ENCODE measurements at places on chromosomes 5 and 9.

- no peak for DNase-seq
Observed at GRCh38 chr9:31799953-31800609, 584.4 kb upstream of the ACO1 start.

DNA sequence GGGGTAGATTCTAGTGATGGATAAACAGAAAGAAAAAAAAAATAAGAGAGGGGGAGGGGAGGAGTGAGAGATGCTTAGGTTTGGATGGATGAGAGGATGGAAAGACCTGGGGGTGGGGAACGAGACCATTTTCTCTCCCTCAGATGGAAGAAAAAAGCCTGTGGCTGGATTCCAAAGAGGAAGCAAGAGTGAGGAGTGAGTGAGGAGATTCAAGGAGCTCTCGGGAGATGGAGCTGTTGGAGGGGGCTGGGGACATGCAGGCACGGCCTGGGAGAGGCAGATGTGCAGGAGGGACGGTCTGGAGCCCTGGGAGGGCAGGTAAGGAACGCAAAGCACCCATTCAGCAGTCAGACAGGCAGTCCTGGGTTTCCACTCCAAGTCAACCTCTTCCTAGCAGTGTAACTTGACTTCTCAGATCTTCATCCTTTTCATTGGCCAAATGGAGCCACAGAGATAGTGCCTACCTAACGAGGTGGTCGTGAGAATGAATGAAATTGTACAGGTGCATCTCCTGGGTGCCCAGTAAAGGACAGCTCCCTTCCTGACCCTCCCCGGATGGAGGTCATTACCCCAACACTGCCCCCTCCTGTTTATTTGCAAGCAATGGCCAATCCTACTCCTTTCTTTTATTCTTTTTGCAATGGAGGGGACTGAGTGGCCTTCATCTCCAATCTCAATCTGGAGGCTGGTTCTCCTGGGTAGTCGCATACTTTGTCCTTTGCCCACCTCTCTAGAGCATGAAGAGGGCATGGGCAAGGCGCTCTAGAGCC is 52.2 kb downstream of the PCDH1 start:
- DNase-seq = no peak

DNA sequence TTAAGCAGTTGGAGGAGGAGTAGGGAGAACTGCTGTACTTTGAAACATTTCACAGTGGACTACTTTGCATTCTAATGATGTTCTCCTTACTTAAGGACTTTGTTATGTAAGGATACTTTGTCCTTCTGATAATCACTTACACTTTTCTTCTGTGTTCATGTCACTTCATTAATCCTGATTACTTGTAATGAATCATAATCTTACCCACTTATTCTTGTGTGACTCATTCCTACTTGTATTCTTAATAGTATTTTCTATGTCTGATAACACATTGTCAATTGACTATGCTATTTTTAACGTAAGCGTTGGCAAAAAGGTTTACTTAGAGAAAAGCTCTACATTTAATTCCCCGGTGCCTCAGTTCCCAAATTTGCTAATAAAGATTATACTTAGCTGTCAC is 63.8 kb downstream of the GHR start:
- DNase-seq = no peak

GRCh38 chr9:89254058-89254772 is 56.8 kb upstream of the CKS2 start:
- no peak for DNase-seq

GRCh38 chr5:155091063-155091648 is 77.6 kb downstream of the KIF4B start:
- DNase-seq = no peak

GRCh38 chr5:103211576-103212561 is 46.7 kb upstream of the MACIR start:
- no peak for DNase-seq

- no peak for DNase-seq
Observed at GRCh38 chr9:99743006-99743405, 78.7 kb upstream of the NR4A3 start.

- peak; percentile 18 for DNase-seq
Observed at GRCh38 chr5:142922223-142922952, 152.2 kb downstream of the ARHGAP26 start.

DNA sequence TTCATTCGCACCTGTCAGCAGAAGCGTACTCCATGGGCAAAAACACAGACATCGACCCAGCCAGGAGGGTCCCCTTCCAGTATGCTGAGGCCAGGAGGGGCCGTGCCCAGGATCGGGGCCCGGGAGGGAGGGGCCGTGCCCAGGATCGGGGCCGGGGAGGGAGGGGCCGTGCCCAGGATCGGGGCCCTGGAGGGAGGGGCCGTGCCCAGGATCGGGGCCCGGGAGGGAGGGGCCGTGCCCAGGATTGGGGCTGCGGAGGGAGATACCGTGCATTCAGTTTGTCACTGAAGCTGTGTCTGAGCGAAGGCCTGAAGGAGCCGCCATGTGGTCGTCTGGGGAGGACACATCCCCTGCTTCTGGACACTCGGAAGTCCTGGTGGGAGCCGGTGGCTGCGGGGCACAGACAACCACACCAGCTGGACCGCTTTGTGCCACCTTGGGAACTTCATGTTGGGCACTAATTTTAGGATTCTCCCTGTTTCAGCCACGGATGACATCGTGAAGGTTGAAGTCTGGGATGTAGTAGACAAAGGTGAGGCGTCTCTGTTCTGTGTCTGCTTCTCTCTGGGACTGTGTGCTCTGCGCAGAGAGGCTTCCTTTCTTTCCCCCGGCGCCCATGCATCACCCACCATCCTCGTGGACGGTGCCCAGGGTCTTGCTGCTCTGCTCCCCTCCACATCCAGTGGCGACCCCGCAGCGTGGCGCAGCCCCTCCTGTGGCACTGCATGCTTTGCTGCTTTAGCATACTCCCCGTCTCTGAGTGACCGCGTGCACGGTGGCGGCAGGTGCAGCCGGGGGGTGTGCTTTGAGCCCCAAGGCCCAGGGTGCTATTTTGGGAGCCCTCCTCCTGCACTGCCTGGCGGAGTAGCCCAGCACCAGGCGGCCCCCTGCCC is 16.7 kb upstream of the AJM1 start:
- DNase-seq = no peak

- DNase-seq = no peak
Observed at GRCh38 chr9:38288502-38288901, 104.0 kb upstream of the ALDH1B1 start.

- DNase-seq = no peak
Observed at GRCh38 chr5:61277190-61277589, 54.9 kb upstream of the ZSWIM6 start.

DNA sequence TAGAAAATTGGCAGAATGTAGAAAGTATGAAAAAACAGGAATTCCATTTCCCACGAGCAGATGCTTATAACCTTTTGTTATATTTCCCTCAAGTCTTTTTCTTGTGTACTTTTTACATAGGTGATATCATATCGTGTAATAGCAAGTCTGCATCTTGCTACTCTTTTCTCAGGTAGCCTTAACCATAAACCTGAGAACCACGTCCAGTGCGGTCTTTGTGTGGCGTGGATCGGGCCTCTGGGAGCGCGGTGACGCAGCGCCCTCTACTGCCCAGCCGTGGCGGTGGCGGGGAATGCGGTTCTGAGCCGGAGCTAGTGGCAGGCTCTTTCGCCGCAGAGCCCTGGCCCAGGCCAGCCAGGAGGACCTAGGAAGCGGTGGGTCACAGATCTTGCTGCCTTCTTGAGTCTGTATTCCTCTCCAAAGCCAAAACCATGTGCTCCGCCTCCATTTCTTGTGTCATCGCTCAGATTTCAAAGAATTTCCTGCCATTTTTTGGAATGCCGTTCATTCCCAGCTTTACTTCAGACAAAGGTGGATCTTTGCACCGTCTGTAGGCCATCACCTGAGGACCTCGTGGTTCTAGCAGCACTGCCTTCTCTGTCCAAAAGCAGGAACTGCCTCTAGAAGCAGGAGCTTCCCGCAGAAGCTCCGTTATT is 71.9 kb downstream of the MVB12B start:
- DNase-seq = peak; percentile 25

- DNase-seq = no peak
Observed at GRCh38 chr9:109880276-109881169, 100.5 kb downstream of the PALM2AKAP2 start.

DNA sequence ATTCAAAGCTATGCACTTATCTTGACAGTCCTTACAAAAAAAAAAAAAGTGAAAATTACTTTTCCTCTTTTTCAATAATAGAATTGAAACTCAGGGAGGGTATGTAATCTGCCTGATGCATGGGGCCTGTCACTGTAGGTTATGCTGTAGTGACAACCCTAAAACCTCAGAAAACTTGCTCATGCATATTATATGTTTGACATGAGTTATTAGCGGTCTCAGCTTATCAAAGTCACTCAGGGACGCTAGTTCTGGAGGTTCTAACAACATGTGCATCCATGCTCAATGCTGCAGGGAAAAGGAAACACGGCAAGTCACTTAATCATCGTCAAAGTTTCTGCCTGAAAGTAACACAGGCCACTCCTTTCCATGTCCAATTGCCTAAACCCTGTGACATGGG is 78.4 kb upstream of the TMEM252 start:
- no peak for DNase-seq

DNA sequence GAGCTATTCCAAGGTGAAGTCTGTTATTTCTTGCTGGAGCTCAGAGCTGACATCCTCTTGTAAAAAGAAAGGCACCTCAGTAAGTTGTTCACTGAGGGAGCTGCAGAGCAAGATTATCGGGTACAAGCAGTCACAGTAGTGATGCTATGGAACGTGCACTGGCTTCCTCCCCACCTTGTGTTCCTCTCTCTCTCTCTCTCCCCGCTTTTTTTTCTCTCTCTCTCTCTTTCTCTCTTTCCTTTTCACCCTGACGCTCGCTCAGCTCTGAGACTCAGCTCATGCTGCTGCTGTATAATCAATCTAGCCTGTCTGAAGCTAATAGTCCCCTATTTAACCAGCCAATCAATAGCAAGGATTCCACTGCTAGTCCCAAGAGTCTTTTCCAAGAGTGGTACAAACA is 587.6 kb upstream of the CDH18 start:
- no peak for DNase-seq

DNA sequence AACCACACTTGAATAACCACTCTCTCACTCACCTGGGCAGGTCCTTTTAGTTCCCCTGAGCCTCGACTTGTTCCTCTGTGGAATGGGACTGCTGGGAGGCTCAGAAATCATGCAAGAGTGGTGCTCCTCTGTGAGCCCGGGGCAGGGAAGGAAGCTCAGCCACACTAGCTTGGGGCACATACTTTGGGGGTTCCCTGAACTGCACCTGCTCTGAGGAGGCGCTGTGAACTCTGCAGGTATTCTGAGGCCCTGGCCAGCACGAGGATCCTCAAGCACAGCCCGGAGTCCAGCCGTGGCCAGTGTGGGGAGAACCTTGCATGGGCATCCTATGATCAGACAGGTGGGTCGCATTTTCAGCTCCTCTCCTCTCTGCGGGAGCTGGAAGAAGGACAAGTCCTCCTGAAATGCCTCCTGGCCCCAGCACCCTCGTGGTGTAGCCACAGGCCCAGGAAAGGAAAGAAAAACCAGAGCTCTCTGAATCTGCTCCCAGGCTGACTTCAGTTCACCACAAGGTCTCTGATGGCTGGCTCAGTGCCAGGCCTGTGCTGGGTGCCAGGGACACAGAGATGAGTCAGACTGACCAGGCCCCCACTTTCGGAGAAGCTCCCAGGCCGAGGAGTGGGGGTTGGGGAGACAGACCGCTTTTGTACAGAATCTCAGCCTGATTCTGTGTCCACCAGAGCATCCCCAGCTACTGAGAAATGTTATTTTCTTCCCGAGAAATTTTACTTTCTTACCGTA is 11.9 kb downstream of the GLIPR2 start:
- no peak for DNase-seq

GRCh38 chr9:72551306-72551705 is 29.9 kb downstream of the TMC1 start:
- DNase-seq = no peak
